Activated naive CD4-positive, alpha-beta T cell treated with anti-CD3 and anti-CD28 coated beads for 36 hours (primary cell): ENCODE measurements at places on chromosomes 7 and 10. TPM values are rescaled to one million over a fixed set of nuclear protein-coding genes. Genes with fewer than 3 reads are reported as not detected.

NPFFR1 gene
- total RNA-seq: not detected

DNA sequence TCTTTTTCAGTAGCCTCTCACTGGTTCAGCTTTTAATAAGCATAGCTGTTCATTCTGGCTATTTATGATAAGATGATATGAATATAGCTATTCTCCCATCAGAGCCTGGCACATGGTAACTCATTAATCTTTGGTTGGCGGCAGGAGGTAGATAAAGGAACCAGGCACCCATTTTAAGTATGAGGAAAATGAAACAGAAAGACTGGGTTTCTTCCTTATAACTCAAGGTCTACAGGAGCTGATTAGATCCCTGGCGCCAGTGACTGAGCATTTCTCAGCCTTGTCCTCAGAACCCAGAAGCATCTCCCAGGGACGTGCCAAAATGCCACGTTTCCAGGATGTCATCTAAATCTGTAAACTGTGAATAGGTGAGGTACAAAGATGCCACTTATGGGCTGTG, 141.9 kb downstream of the TCF7L2 start:
- DNase-seq: no peak

UNCX gene
- total RNA-seq: not detected

DNA sequence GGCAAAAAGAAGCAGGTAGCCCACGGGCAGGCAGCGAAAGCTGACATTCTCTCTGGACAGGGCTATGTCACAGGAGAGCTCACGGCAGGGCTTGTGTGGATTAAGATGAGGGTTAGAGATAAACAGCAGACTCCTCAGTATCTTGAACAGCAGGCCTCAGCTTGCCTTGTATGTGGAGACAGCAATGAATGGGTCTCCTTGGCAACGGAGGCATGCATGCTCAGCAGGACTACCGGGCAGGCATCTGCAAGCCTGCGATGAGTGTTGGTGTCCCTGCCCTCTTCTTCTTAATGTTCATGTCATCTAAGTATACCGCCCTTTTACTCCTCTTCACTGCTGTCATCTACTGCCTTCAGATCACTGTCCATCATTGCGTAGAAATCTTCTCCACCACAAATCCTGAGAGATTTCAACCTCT, 81.9 kb upstream of the C1GALT1 start:
- DNase-seq: no peak

DNA sequence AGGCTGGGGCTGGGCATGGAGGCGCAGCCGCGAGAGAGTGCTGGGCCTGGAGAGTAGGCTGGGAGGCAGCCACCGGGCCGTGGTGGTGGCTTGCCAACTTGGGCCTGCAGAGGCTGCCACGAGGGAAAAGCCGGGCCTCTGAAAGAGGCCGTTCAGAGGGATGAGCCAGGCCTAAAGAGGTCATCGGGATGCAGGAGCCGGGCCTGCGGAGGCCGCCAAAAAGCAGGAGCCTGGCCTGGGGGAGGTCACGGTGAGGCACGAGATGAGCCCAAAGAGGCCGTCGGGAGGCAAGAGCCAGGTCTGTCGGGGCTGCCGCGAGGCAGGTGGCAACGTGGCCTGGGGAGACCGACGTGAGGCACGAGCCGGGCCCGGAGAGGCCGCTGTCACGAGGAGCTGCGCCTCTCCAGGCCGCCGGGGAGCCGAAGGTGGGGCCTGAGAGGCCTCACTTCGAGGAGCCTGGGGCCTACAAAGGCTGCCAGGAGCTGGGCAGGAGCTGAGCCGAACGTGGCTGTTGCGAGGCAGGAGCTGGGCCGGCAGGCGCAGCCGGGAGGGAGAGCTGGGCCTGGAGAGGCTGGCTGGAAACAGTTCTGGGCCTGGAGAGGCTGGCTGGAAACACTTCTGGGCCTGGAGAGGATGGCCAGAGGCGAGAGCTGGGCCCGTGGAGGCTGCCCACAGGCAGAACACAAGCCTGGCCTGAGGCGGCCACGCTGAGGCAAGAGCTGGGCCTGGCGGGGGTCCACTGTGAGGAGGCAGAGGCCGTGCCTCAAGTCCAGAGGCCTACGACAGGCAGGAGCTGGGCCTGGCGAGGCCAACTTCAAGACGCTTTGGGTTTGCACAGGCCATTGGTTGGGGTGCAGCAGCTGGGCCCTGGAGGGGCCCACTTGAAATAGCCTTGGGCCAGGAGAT, 24.6 kb downstream of the MDH2 start:
- DNase-seq: no peak

DNA sequence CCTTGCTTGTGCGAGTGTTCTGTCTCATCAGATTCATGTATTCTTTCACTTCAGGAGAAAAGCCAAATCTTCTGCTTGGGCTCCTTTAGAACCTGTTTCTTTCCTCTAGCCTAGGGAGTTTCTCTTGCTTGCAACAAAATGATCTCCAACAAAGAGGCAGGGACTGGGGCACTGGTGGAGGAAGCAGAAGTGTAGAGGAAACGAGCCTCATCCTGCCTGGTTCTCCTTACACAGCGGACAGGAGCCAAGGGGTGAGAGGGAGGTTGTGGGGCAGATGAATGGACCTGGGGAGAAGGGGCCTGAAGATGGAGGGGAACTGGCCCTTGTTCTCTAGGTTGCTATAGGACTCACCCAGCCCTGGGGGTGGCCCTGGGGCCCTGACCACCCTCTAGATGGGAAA, 141.1 kb downstream of the PKD1L1 start:
- DNase-seq: no peak

RNF148 gene
- not detected for total RNA-seq

SLC26A5 gene
- total RNA-seq: not detected

FKBP9 gene
- 0.62 TPM for total RNA-seq

- DNase-seq: no peak
Measured at GRCh38 chr7:95534796-95535195, 49.1 kb downstream of the ASB4 start.

DNA sequence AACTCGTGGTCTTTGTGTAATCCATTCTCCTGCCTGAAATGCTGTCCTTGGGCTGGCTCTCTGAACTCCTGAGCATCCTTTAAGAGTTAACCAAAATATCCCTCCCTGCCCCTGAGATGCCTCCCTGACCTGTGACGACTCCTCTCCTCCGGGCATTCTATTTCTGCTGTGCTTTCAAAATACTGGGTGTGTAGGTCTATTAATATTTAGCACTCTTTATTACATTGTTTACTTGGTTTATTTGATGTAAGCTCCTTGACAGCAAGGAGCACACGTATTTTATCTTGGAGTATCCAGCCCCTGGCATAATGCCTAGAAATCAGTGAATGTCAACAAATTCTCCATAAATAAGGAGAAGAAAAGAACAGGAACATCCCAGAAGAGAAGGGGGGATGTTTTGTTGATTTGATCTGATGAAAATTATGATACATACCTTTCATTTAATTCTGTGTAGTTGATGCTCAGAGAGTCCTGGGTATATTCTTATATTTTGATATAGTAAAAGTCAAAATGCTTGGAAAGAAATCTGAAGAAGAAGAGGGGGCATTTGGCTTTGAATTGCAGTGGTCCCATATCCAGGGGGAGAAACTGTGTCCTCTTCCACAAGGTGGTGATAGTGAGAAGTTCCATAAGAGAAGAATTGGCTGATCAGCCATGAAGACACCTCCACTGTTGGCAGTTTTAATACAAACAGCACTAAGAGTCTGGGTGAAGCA, 107.7 kb upstream of the MPP7 start:
- DNase-seq: no peak

MICALL2 gene
- 4.2 TPM for total RNA-seq

OR2A42 gene
- total RNA-seq: not detected

CLDN3 gene
- total RNA-seq: not detected

DNA sequence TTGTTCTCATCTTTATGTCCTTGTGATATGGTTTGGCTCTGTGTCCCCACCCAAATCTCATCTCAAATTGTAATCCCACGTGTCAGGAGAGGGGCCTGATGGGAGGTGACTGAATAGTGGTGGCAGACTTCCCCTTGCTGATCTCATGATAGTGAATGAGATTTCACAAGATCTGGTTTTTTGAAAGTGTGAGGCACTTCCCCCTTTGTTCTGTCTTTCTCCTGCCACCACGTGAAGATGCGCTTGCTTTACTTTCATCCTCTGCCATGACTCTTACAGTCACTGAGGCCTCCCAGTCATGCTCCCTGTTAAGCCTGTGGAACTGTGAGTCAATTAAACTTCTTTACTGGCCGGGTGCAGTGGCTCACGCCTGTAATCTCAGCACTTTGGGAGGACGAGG, 161.0 kb downstream of the HERPUD2 start:
- DNase-seq: no peak

TMEM130 gene
- not detected for total RNA-seq

DNA sequence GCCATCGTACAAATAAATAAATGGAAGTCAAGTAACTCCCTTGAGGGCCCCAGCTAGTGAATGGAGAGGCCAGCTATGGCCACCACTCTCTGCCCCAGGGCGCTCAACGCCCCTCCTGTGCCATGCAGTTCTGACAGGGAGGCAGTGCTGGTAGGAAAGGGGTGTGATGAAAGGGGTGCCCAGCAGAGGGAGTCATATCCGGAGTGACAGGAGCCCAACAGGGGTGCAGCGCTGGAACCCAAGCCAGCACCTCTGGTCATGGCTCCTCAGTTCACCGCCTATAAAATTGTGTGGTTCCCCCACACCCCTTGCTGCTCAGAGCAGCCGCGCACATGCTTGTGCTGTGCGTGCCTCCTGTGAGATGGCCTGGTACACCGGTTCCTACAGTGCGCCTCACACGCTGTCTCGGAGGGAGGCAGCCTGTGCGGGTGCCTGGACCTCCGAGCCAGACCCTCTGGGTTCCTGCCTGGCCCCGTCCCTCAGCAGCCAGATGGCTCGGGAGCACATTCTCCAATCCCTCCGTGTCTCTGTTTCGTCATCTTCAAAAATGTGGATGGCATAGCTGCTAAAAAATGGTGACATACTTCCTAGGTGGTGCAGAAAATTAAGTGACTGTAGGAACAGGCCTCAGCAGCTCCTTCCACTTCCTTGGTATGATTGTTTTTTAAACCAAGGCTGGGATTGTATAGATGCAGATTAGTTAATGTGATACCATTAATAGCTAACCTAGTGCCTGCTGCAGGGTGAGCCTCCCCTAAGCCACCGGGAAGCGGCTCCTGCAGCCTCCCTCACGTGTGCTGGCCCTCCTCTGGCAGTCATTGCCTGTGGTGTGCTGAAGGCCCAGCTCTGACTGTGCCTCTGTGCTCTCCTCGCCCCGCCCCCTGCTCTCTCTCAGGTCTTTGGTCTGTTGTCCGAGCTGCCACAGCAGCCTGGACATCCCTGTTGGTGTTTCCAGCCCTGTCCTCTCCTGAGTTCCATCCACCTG, 125.8 kb downstream of the EGFR start:
- DNase-seq: no peak

DNA sequence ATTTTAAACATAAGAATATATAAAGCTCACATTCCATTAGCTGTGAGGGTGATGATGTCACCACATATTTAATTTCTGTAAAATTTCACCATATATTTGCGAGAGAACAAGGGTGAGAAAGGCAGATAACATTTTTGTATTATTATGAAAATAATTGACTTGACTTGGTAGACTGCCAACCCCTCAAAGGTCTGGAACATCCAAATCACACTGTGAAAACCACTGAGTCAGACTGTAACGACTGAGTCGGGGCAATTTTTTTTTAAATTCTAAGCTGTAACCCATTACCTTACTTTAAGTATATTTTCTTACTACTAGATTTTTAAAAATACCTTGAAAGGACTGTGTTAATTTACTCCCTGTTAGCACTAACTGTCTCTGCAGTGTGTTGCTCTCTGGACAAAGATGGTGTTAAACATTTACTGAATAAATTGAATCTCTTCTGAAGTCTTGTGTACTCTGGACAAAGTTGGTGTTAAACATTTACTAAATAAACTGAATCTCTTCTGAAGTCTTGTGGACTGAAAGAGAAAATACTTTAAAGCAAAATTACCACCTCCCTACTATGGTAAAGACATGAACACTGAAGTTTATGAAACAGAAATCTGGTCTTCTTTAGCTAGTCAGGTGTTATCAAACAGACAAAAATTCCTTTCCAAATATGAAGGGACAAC, 14.1 kb downstream of the PDZD8 start:
- DNase-seq: no peak

DNA sequence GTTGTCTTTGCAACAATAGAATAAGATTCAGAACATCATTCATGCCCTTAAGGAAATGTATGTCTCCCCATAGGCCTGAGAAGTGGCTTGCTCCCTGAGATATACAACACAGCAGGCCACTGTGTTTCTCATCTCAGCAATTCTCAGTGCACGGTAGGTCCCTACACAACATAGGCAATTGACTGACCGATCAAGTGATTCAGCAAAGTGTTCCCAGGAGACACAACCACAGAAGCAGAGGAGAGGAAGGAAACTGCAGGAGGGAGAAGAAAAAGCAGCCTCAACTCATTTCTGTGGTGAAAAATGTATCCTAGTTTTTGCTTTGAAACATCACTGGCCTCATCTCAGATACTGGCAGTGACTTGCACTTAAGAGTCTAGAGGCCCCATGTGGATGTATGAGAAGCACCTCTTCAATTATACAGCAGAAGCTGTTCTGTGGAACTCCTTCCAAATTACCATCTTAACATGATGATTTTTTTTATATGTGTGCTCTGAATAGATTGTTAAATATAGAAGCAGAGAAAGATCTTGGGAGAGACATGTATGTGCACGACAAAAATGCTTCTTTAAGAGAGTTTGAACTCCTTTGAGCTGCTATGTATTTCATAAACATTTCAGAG, 306.8 kb downstream of the XPNPEP1 start:
- DNase-seq: no peak
